ENCODE measurements at places on chromosomes 5 and 9.

DNA sequence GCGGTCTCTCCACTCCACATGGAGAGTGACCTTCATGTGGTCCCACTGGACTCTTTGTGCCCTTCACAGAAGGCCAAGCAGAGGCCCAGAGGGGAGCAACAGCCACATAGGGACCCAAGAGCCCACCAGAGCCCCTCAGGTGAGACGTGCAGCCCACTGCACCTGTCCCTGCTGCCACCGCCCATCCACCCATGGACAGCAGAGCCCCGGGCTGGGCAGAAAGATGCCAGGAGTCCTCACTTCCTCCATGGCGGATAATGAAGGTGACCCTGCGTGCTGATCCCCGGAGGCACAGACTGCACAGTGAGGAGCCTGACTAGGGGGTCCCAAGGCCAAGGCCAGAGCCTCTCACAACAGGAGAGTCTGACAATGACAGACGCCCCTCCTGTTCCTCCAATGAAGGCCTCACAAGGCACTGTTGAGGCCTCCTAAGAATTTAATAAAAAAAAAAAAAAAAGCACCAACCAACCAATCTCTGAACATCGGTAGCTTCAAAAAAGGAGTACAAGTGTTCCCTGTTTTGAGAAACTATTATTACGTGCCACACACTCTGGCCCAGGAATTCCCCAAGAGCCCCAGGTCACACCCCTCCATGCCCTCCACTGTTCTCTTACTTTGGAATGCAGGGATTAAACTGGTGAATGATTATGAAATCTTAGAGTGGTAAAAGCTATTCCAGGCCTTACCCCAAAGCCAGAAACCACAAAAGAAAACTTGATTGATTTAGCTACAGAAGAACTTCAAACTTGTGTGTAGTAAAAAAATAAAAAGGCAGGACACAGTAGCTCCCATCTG, 2.8 kb upstream of the PPP1R26 start:
- no peak for DNase-seq

DNA sequence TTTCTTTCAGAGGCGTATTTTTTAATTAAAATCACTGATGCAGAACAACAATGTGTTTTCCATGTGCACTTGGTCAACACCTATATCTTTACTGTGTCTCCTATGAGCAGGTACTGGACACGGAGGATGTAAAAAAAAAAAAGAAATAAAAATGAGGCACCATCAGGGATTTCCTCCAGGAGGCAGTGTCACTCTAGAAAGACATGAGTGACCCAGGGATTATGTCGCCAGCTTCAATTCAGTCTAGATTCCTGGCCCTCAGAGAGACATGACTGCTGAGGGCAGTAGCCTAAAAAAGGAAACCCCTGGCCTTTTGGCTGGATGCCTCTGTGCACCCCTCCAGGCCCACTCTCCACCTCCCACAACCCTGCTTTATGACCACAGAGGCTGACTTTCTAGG, 18.3 kb upstream of the IL33 start:
- DNase-seq, result no peak

GRCh38 chr5:56426693-56427092, 193.6 kb upstream of the ANKRD55 start:
- DNase-seq, result no peak

DNA sequence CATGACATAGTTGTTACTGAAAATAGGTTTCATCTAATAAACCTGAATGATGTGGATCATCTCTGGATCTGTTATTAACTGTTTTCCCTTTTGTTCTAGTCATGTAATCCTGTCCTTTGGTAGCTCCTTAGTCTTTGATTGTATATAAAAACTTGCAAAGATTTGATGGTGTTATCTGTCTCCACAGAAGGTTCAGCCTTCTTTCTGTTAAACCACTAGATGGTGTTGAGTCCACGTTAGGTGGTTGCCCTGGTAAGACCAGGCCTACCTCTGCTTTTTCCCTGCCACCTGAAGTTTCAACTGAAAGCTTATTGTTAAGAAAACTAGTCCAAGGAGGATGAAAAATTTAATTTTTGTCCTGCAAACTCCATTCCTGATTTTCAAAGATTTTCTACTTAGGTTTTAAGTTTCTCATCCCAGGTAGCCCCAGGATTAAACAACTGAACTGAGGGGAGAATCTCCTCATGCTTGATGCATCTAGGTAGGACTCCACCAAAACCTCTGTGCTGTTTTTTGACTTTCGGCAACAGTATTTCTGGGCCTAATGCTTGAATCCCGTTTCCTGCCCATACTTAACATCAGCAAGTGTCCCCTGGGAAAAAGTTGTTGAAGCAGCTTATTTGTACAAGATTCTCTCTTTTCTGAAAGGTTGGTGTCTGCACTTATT, 68.5 kb downstream of the RICTOR start:
- DNase-seq, result no peak

GRCh38 chr5:39119404-39120051, 45.3 kb upstream of the RICTOR start:
- DNase-seq, result no peak

DNA sequence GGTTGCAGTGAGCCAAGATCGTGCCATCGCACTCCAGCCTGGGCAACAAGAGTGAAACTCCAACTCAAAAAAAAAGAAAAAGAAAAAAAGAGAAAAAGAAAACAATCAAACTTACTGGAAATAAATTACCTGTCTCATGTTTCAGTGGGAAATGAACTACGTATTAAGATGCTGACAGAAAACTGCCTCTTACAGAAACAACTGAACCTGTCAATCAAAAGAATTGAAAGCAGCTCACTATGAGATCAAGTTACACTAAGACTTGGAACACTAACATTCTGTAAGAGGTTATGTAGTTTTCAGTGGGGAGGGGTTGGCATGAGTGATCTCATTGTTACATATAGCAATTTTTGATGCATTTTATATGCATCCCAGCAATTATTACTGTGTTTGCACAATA, 64.4 kb upstream of the SPATA31E1 start:
- no peak for DNase-seq

- no peak for DNase-seq
Observed at GRCh38 chr9:127848756-127849504, 5.5 kb downstream of the ENG start.

DNA sequence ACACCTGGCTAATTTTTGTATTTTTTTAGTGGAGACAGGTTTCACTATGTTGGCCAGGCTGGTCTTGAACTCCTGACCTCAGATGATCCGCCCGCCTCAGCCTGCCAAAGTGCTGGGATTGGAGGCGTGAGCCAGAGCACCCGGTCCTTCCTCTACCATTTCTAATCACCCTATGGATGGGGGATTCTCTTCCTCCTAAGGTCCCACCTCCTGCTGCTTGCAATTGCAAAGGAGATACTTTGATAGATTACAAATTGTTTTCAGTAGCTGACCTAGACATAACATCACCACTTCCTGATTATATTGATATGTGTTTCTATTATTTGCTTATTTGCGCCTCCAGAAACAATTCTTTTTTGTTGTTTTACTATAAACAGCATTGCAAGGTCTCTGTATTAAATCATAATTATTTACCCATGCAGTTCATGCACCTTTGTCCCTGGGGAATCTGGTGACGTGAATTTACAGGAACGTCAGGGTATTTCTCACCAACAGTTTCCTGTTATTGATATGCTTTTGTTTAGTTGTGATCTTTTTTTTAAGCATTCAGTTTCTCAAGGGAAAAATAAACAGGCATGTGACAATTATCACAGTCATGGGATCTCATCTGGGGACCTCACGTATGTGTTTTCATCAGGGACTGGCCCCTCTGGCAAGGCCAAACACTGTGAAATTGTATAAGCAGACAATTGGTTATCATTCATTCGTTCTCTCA, 43.2 kb downstream of the ESM1 start:
- no peak for DNase-seq

DNA sequence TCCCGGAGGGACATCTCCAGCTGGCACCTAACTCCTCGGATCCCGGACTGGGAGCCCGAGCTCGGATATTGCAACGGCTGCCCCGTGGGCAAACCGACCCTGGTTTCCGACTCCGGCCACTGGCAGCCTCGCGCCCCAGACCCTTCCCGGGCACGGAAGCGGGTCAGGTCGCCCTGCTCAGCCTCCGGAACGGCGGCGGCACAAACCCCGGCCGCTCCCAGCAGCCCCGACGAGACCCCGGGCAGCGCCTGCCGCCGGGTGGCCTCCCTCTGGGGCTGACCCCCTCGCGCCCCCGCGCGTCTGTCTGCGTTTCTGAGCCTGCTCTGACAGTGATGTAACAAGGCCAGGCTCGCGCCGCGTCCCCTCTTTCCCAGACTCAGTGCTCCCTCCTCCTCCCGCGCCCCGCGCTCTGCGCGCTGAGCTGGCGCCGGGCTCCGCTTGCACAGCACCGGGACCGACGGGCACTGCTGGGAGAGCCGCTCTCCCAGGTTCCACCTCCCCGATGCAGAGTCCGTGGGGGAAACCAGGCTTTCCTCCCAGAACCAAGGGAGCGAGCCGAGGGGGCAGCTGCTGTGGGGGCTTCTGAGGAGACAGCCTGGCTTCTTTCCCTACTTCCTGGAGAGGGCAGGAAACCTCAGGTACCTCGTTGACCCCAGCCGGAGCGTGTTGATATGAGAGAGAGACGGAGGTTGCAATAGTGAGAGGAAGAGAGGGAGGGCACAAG, at the start of gene TMEM215:
Gene TMEM215, plus strand, starts transcription at position 373 of the 724 bp plus-strand sequence. CDS start 644 bp downstream, outside the sequence.
- DNase-seq, result no peak

- no peak for DNase-seq
Observed at GRCh38 chr5:92769978-92770377, 811.0 kb downstream of the NR2F1-AS1 start.

DNA sequence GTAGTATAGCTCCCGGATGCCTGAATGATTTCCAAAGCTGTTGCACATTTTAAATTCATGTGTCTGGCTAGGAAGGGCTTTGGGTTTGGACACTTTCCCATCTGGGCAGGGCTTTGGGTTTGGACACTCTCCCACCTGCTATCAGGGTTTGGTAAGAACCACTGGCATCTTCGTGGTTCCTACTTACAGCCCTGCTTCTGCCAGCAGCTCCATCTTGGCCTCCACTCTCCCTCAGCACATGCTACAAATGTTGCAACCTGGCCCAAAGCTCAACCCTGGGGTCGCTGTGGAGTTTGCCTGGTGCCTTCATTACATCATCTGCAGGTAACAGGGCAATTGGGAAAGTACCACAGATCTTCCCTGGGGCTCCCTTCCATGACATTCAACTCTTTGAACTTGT, 3.5 kb downstream of the TMCO6 start:
- DNase-seq, result peak; percentile 81

GRCh38 chr5:73945505-73945904, 319.5 kb downstream of the ARHGEF28 start:
- DNase-seq, result no peak

DNA sequence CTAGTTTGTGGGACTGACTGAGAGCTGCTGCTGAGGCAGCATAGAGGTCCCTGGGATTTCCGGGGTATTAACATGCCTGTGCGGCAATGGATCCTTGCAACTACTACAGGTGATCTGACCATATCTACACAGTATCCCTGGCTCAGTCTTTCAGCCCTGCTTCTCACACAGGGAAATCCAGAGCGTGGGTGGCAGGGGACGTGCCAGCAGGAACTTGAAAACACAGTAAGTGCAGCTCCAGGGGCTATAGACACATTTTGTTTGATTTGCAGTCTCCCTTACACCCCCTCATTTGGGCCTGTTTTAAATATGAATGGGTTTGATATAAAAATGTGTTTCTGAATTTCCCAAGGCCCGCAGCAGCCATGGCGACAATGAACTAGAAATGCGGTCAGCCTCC, 209.5 kb downstream of the DCP2 start:
- DNase-seq, result no peak

DNA sequence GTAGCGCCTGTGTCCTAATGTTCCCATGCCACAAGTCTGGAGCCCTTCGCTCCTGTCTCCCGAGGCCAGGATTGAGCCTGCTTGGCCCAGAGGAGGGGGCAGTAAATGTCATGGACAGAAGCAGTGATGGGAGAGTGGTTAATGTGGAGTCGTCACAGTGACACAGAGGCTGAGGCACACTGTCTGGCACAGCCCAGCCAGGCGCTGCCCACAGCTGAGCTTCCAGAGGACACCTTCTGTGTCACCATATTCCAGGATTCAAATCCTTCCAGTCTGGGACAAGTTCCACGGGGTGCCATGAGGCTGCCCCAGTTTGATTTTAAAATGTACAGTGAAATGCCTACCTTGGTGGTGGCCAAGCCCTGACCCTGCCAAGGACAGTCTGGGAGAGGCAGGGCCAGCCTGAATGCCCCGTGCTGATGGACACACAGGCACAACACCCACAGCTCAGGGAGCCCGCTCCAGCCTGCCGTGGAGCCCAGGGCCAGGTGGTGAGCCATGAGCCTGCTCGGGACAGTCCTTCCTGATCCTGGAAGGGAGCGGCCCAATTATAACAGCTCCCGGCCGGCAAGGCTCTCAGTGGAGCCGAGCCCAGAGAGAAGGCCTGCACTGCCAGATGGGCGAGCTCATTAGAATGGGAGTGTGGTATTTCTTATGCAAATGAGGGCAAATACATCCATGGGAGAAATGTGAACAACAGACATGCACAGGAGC, 99.1 kb upstream of the RUFY1 start:
- no peak for DNase-seq

GRCh38 chr9:119873877-119874276, 504.6 kb upstream of the BRINP1 start:
- DNase-seq, result no peak

GRCh38 chr5:3033033-3033755, 281.7 kb upstream of the IRX2 start:
- no peak for DNase-seq

- DNase-seq, result peak; percentile 8
Observed at GRCh38 chr5:109630093-109630492, 59.6 kb upstream of the MAN2A1 start.

DNA sequence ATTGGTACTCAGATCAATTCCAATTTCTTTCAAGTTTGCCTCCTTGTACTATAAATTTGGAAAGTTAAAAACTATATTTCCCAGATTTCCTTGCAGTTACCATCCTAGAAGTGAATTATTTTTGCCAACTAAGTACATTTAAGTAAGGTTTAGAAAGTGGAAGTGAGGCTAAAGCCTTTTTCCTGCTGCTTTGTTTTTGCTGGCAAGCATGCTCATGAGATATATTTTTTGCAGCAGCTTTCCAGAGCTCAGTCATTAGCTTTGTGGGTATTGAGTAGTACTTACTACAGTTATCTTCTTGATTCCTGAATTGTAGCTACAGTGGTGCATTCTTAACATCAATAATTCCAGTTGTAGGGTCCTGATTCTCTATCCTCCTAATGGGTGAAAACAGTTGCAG, 3.5 kb upstream of the BTF3 start:
- no peak for DNase-seq

GRCh38 chr5:143922718-143923117, 110.8 kb downstream of the HMHB1 start:
- DNase-seq, result no peak

GRCh38 chr5:128477944-128478343, 60.1 kb downstream of the FBN2 start:
- no peak for DNase-seq

DNA sequence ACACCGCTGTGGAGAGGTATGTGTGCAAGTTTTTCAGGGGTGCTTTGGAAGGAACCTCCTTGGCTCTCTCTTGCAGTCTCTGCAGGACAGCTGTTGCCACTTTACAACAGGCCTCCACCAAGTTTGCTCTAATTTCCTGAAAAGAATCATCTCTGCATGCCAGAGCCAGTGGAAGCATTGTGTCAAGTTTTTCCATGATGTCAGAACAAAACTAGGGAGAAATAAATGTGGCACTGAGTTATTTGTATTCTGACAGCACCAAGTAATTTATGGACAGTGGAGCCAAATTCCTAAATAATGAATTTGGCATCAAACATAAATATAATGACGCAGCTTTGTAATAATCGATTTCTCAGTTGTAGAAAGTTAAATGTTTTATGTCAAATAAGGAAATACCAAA, 146.9 kb downstream of the KIAA0825 start:
- DNase-seq, result no peak

Measured in astrocyte of the cerebellum (primary cell).